Caco-2 (cell line): ENCODE measurements at places on chromosomes 6 and 20.

GRCh38 chr6:168131464-168132415, 52.7 kb upstream of the FRMD1 start:
- no peak for DNase-seq

- DNase-seq, result no peak
Observed at GRCh38 chr6:169289619-169290339, 36.1 kb upstream of the THBS2 start.

GRCh38 chr20:57802765-57803507, 93.1 kb upstream of the PMEPA1 start:
- no peak for DNase-seq

GRCh38 chr20:10079964-10080363, 45.2 kb downstream of the ANKEF1 start:
- no peak for DNase-seq

GRCh38 chr6:15207923-15208322, 37.9 kb upstream of the JARID2 start:
- DNase-seq, result no peak
